WTC11 (cell line): ENCODE measurements at places on chromosomes 3 and 15.
A peak's percentile ranks its signal among the peaks of the same experiment; 100 is the strongest.

GRCh38 chr15:92112180-92112579 is 258.7 kb downstream of the SLCO3A1 start:
- H3K36me3 ChIP-seq = no peaks in the 10 kb centered on the region
- H3K4me3 ChIP-seq = no peak overlapping the region
- H3K27me3 ChIP-seq = peaks cover 13% of the 10 kb centered on the region

GRCh38 chr3:185253645-185254410 is at the start of gene EHHADH:
Gene EHHADH (minus strand): TSS chr3:185254049. CDS start chr3:185254022, 27 bp downstream.
- peak; percentile 60 for DNase-seq
- H3K4me3 ChIP-seq = peak within 1 kb of the TSS; percentile 71
- H3K4me1 ChIP-seq = peaks cover 7% of the 10 kb centered on the region
- H3K27ac ChIP-seq = no peak within 1 kb of the TSS
- H3K27me3 ChIP-seq = no peaks in the 10 kb centered on the region
- peaks cover 15% of the 10 kb centered on the region for H3K36me3 ChIP-seq

- H3K4me3 ChIP-seq = no peak overlapping the region
- H3K27ac ChIP-seq = no peak overlapping the region
Observed at GRCh38 chr3:25424614-25425013, 3.4 kb upstream of the RARB start.

DNA sequence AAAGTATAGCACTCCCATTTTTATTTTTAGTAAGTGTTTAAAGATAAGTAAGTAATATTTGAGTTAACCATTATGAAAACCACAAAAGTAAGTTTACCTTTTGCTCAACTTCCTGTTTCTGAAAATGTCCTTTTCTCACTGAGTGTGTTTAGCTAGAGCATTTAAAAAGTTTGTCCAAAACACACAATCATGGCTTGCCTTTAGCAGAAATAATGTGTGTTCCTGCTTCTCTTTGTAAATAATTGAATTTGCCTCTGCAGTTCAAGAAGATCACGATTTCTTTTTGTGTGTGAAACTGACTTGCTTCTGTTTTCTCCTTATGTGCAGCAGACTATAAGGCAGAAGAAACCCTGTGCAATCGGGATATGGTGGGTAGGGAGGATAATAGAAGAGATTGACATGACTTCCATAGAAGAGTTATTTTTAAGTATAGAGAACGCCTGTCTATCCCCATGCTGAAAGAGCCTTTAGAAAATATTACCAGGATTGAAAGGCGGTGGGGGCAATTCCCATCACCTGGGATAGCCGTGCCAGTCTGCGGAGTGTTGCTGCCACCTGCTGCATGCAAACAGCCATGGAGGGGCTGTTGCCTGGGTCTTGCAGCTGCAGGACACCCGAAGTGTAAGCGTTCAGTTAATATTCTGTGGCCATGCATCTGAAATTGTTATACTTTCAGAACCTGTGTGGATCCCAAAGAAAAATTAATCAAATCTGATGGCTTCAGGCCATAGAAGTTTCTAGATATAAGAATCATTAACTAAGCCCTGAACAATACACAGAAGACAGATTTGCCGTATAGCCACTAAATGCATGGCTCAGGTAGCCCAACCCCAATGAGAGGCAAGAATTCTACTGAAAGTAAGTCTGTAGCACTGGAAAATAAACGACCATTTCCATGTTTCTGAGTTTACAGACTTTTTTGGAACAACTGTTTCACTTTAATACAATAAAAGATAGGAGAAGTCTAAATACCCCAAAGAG is 2.4 kb upstream of the CD96 start:
- peaks cover 4% of the 10 kb centered on the region for H3K4me1 ChIP-seq
- H3K27ac ChIP-seq = no peak overlapping the region
- H3K27me3 ChIP-seq = no peaks in the 10 kb centered on the region
- no peaks in the 10 kb centered on the region for H3K36me3 ChIP-seq
- DNase-seq = peak; percentile 79

GRCh38 chr3:48765376-48765775 is 48.4 kb upstream of the IP6K2 start:
- no peak overlapping the region for H3K4me3 ChIP-seq
- peaks cover 3% of the 10 kb centered on the region; the same call in 1 of the 2 replicates for H3K4me1 ChIP-seq
- H3K27me3 ChIP-seq = no peaks in the 10 kb centered on the region
- H3K27ac ChIP-seq = no peak overlapping the region

- H3K4me3 ChIP-seq = no peak overlapping the region
- H3K36me3 ChIP-seq = no peaks in the 10 kb centered on the region
- H3K27ac ChIP-seq = peak overlapping the region; percentile 84; the same call in 1 of the 2 replicates
- H3K27me3 ChIP-seq = no peaks in the 10 kb centered on the region
Observed at GRCh38 chr3:54863786-54864185, 64.1 kb downstream of the LRTM1 start.

DNA sequence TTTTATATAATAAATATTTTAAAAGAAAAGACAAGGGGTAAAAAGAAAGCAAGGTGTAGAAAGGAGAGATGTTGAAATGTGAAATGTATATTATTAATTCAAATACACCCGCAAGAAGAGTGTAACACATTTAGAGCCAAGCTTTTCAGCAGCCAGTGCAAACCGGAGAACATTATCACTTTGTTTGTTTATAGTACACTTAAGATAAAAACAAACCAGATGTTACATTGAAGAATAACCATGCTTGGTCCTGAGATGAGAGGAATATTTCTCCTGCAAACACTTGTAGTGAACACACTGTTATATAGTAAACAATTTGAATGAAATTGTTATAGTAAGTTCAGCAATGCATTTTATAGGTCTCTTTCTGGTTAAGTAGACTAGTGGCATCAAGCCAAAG is 1441.5 kb downstream of the OTOL1 start:
- peaks cover 17% of the 10 kb centered on the region for H3K36me3 ChIP-seq
- no peak overlapping the region for H3K27ac ChIP-seq
- no peaks in the 10 kb centered on the region for H3K27me3 ChIP-seq
- DNase-seq = no peak
- no peak overlapping the region for H3K4me3 ChIP-seq

- H3K4me1 ChIP-seq = peaks cover 40% of the 10 kb centered on the region
- no peaks in the 10 kb centered on the region for H3K36me3 ChIP-seq
- no peak overlapping the region for H3K27ac ChIP-seq
- no peak overlapping the region for H3K4me3 ChIP-seq
- H3K27me3 ChIP-seq = no peaks in the 10 kb centered on the region
Observed at GRCh38 chr3:72694398-72694797, 153.8 kb downstream of the SHQ1 start.

DNA sequence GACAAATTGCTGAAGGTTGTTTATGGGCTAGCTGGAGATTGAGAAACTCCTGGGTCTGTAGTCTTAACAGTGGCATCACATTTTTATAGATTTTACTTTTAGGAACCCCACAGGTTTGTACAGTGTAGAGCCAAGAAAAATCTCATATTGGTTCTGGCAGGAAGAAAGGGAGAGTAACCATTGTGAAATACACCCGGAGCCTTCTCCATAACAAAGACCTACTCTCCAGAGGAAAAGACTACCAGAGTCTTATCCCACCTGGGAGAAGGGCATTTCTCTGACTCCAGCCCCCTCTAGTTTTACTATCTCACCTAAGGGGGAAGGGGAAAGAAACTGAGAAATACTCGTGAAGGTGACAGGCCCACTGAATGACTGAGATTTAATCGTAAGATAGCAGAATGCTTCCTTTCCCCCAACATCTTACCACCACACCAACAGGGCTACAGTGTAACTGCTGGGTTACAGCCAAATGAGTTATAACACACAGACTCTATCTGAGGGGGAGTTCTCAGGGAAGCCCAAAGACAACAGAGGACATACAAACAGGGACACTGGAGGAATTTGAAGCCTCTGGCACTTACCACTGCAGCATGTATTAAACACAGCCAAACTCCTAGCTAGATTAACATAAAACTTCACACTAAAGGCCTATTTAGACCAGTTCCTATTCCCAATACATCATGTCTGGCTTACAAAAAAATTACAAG is 56.1 kb downstream of the SYN2 start:
- H3K4me3 ChIP-seq = peak overlapping the region; percentile 19
- peaks cover 27% of the 10 kb centered on the region for H3K4me1 ChIP-seq
- no peak for DNase-seq
- H3K27me3 ChIP-seq = no peaks in the 10 kb centered on the region
- H3K36me3 ChIP-seq = no peaks in the 10 kb centered on the region

- peaks cover 50% of the 10 kb centered on the region for H3K4me1 ChIP-seq
- DNase-seq = peak; percentile 66
- no peak overlapping the region for H3K27ac ChIP-seq
- no peaks in the 10 kb centered on the region for H3K36me3 ChIP-seq
- H3K27me3 ChIP-seq = peaks cover 81% of the 10 kb centered on the region
- peak overlapping the region; percentile 95 for H3K4me3 ChIP-seq
Observed at GRCh38 chr3:26624209-26624765, 1.7 kb downstream of the LRRC3B start.

DNA sequence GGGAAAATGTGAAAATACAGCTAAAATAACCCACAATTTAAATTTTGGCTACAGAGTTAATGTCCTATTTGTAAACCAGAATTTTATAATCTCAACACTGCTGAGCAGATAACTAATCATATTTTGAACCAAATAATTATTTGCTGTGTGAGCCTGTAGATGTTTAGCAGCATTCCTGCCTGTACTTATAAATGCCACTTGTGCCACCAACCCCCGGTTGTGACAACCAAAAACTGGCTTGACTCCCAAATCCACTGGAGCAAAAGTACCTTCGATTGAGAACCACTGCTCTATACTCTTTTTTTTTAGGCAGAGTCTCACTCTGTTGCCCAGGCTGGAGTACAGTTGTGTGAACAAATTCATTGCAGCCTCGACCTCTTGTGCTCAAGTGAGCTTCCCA is 78.5 kb downstream of the CNTN6 start:
- no peak overlapping the region for H3K27ac ChIP-seq
- H3K4me3 ChIP-seq = no peak overlapping the region
- H3K4me1 ChIP-seq = no peaks in the 10 kb centered on the region
- DNase-seq = no peak
- H3K36me3 ChIP-seq = peaks cover 78% of the 10 kb centered on the region

GRCh38 chr3:136562026-136562425 is 190.2 kb downstream of the STAG1 start:
- no peak for DNase-seq
- no peaks in the 10 kb centered on the region for H3K27me3 ChIP-seq
- H3K4me3 ChIP-seq = no peak overlapping the region
- no peak overlapping the region for H3K27ac ChIP-seq
- peaks cover 39% of the 10 kb centered on the region for H3K4me1 ChIP-seq

GRCh38 chr3:4972652-4973643 is 6.3 kb upstream of the BHLHE40 start:
- H3K36me3 ChIP-seq = no peaks in the 10 kb centered on the region
- H3K4me1 ChIP-seq = peaks cover 18% of the 10 kb centered on the region
- peaks cover 25% of the 10 kb centered on the region for H3K27me3 ChIP-seq
- no peak for DNase-seq

DNA sequence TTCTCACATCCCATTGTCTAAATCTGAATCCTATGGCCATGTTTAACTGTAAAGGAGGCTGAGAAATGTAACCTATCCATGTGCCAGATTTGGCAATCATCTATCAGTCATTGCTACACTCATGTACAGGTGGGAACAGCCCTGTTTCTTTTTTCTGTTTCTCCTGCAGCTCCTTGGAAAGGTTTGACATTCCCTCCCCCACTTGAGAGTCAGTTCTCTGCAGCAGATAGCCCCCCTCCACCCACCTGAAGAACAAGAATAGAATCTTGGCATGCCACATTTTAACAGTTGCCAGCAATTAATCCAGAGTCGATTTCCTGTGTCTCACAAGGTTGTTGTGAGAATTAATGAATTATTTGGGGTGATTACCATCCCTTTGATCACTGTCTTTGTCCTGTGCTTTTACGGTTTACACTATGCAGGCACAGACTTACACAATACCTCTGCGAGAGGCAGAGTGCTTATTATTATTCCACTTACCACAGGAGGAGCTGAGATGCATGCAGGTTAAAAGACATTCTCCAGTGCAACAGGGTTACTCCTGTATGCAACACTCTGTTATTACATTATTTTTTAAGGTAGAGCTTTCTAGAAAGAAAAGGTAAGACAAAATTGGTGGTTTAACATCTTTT is 351.0 kb upstream of the THRB start:
- no peaks in the 10 kb centered on the region for H3K36me3 ChIP-seq
- no peak overlapping the region for H3K27ac ChIP-seq
- no peak for DNase-seq
- peaks cover 31% of the 10 kb centered on the region for H3K4me1 ChIP-seq
- no peak overlapping the region for H3K4me3 ChIP-seq

DNA sequence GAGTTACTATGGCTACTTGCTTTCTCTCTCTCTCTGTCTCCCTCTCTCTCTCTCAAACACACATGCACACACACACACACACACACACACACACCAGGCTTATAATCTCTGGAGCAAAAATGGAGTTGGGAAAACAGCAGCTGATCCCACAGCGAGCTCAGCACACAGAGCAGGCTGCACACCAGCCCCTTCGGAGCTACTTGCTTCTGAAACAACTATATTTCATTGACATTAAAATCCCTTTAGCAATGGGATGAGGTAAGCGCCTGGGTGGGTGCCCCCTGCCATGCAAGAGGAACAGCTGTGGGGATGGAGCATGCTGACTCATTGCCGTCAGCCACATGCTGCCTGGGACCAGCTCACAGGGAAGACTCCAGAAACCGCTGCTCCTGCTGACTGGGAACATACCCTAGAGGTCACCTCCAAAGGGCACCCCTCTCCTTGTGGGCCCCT is 45.7 kb downstream of the B3GNT5 start:
- H3K4me3 ChIP-seq = no peak overlapping the region
- peaks cover 6% of the 10 kb centered on the region for H3K36me3 ChIP-seq
- peak; percentile 33 for DNase-seq
- H3K27me3 ChIP-seq = no peaks in the 10 kb centered on the region
- H3K4me1 ChIP-seq = peaks cover 17% of the 10 kb centered on the region
- H3K27ac ChIP-seq = peak overlapping the region; percentile 61

DNA sequence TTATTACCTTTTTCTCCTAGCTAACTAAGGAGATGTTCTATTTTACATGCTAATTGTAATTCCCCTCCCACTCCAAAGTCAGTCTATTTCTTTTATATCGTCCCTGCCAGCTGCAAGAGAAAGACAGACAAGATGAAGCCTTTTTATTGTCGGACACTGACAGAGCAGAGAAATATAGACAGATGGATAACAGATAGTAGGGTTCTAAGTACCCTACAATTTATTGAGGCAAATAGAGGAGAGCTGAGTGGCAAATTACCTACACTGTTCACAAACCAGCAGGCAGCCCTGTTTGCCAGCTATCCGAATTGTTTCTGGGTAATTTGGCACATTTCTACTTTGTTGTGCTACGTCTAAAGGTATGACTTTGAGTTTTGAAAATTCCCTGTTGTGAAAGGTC is 392.3 kb upstream of the ZNF717 start:
- DNase-seq = no peak
- no peaks in the 10 kb centered on the region for H3K4me1 ChIP-seq
- H3K27me3 ChIP-seq = no peaks in the 10 kb centered on the region
- no peak overlapping the region for H3K27ac ChIP-seq

GRCh38 chr15:62306851-62307504 is 141.9 kb upstream of the C2CD4B start:
- no peaks in the 10 kb centered on the region for H3K27me3 ChIP-seq
- peaks cover 14% of the 10 kb centered on the region for H3K4me1 ChIP-seq
- H3K4me3 ChIP-seq = no peak overlapping the region
- H3K36me3 ChIP-seq = no peaks in the 10 kb centered on the region; the same call in 1 of the 2 replicates
- H3K27ac ChIP-seq = no peak overlapping the region
- DNase-seq = peak; percentile 62

DNA sequence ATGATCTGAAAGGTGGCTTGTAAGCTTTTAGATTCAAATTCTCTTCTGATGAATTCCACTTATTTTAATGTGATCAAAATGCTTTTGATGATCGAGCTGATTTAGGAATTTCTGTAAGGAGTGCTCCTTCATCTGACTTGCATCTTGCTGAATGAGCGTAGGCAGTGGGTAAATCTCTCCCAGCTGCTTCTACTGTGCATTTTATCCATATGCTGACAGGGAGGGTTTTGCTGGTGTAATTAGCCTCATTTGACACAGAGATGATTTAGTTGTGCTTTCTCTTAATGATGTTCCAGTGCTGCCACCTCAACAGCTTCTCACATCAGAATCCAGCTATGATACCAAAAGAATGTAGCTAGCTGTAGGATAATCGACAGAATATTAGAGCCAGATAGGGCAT is 3.8 kb upstream of the LMOD3 start:
- no peaks in the 10 kb centered on the region for H3K27me3 ChIP-seq
- H3K4me3 ChIP-seq = no peak overlapping the region
- DNase-seq = no peak
- no peaks in the 10 kb centered on the region for H3K36me3 ChIP-seq
